ENCODE measurements at places on chromosomes 11 and 22.

GRCh38 chr11:106482917-106483785 lies 405.7 kb downstream of the AASDHPPT start:
- no peak for DNase-seq

GRCh38 chr11:11347592-11347991 lies 5.5 kb downstream of the CSNK2A3 start:
- DNase-seq: no peak

DNA sequence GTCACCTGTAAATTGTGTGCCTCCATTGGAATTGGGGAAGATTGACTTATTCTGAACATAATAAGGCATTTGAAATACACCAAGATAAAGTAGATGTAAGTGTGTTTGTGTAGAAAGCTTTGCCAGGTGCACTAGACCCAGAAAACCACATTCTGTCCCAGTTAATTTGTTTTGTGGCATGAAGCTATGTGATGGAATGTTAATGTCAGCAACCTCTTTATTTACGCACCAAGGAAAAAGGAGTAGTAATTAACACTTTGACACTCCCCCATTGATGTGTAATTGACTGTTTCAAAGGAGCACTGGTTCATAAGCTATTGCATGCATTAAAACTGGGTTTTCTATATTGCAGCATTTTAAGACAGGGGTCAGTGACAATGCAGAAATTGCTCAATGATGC lies 14.3 kb downstream of the EIF3M start:
- DNase-seq: no peak

DNA sequence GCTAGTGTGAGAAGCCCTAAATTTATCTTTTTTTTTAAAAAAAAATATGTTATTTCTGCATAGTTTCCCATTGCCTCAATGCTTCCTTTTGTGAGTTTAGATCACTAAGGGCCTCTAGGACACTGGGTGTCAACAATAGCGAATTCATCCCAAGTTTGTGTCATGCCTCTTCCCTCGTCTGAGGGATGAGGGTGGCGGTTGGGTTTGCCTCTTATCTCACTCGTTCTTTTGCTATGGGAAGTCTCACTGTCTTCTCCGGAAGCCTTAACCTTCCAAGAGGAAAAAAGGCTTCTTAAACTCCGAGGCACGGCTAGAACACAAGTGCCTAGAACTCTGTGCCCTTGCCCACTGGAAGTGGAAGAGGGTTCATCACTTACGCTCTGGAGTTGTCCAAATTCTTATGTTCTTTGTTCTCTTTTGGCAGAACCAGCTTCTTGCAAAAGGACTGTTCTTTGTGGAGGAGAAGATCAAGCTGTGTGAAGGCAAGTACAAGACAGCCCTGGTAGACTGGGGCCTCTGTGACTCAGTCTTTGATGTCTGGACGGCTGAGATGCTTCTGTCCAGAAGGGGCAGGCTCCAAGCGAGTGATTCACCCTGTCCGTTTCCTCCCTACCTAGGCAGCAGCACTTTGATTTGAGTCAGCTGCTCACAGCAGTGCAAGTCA lies 78.5 kb downstream of the TRAF6 start:
- no peak for DNase-seq

DNA sequence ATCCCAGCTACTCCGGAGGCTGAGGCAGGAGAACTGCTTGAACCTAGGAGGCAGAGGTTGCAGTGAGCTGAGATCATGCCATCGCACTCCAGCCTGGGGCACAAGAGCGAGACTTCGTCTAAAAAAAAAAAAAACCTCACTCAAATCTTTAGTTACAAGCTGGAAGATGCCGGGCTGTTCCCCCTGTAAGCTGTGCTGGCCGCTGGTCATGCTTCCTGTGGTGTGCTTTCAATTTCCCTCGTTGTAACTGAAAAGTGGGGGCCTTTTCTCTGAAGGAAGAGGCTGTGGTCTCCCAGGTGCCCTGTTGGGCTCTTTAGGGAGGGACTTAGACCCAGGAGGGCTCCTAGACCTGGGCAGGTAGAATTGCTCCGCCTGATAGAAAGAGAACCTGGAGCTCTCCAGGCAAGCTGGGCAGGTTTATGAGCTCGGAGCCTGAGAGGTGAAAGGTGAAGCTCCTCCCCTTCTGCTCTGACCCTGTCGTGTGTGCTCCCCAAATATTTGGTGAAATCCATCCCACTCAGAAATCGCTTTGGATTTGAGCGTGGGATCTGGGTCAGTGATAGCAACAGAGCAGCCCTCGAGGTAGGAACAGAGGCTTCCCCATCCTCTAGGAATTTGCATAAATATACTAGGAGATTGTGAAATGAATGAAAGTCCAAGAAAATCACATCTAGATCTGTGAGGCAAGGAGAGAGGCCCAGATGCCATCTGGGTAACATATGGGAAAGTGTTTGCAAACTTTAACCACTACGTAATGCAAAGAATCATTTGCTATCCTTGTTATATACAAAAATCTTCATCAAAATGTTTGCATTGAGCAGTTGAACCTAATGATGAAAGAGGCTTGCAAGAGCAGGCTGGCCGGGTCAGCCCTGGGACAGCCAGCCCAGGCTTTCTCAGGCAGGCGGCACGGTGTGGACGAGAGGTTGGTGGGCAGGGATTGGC lies 154.3 kb downstream of the FBXO7 start:
- no peak for DNase-seq

- no peak for DNase-seq
Observed at GRCh38 chr11:20597680-20598484, 1.5 kb upstream of the SLC6A5 start.

DNA sequence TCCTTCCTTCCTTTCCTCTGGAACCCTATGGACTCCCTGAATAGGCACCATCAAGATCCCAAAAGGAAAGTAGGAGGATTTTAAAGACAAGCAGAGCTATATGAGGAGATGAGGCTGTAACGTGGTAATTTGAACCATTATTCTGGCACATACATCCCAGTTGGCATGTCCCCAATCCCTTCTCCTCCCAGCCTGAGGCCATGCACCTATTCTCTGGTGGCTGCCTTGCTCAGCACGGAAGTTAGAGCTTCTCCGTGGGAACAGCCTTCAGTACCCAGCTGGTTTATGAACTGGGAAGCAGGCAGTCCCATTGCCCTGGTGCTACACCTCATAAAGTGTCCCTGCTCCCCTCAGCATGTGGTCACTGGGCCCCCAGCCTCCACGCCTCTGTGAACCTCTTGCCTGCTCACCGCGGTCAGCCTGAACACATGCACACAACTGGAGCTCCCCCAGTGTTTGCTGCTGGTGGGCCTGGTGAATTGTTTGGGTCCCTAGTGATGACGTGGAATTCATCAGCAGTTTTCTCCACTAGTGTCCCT lies 139.9 kb upstream of the PLET1 start:
- no peak for DNase-seq

- no peak for DNase-seq
Observed at GRCh38 chr11:116112087-116112935, 608.1 kb upstream of the CADM1 start.

DNA sequence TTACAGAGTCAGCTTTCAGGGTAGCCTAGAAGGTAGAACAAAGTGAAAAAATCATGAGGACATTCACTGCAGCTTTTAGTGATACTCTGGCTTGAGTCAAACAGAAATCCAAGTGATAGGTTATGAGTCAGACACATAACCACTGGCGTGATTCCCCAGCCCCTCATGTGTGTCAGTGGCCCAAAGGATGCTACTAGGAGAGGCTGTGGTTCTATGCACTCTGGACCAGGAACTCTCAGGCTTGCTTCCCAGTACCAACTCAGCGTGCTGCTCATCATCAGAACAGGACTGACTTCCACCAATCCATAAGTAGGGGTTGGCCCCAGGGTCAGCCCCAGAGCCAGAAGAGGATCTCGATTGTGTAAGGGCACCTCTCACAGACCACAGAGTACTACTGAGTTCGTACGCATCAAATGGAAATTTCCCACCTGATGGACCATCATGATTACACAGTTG lies 116.8 kb downstream of the MED15 start:
- DNase-seq: no peak

DNA sequence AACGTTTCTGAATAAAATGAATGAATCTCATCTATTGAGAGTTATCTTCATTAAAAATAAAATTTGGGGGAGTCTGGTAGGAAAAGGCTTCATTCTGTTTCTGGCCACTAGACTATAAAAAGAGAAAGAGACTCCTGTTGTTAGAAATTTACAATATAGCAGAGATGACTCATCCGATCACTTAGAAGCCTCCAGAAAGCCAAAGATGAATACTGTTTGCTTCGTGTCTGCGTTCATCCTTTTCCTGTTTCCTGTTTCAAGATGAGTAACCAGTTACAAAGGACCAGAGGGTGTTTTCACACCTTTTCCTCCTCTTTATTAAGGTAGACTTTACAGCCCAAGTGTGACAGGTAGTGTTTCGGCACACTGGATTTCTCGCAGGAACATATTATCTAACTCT lies 1120.7 kb downstream of the LRRC4C start:
- DNase-seq: no peak

GRCh38 chr11:5258543-5259262 lies 4.1 kb upstream of the HBG2 start:
- DNase-seq: no peak

DNA sequence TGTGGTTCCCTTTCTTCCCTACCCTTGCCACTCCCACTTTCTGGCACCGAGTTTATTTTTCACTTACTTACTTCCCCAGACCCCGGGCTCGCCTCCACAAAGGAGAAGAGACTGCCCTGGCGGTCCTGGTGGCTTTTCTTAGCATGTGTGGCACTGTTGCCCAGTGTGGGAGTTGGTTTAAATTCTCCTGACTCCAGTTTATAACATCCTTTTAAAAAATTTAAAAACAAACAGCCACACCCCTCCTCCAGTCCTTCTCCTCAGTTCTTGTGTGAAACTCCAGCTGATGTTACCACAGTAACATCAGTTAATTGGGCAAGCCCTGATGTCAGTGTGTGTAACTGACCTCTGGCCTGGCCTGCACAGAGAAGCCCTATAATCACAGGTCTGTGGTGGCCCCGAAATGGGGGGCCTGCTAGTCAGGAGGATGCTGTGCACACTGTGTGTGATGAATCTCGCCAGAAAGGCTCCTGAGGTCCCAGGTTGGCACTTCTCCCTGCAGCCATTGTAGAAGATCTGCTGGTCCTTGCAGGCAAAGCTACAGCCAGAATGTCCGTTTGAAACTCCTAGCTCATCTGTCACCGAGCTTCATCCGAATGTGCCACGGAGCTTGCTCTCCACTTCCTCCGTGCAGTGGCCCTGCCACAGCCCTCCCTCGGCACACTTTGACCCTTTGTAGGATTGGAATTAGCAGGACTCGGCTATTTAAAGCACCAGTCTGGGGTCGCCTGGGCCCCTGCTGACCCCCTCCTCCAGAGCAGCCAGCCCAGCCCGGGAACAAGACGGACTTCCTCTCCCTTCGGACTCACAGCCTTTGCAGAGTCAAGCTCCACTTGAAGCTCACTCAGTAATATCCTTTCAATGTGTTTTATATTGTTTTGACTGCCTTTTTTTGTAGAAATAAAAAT lies 7.6 kb downstream of the YDJC start:
- DNase-seq: no peak

DNA sequence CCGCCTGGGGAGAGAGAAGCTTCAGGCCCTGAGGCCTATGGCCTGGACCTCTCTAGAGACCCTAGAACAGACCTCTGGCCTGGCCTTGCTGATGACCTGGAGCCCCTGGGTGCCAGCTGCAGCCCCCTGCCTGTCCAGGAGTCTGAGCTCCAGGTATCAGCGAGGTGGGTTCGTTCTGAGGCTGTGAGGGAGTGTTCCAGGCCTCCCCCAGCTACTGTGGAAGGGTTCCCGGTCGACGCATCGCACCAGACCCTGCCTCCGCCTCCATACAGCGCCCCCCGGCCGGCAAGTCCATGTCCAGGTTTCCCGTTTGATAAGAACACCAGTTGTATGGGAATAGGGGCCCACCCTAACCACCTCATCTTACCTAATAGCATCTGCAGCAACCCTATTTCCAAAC lies 111.1 kb downstream of the KCNQ1 start:
- DNase-seq: no peak

DNA sequence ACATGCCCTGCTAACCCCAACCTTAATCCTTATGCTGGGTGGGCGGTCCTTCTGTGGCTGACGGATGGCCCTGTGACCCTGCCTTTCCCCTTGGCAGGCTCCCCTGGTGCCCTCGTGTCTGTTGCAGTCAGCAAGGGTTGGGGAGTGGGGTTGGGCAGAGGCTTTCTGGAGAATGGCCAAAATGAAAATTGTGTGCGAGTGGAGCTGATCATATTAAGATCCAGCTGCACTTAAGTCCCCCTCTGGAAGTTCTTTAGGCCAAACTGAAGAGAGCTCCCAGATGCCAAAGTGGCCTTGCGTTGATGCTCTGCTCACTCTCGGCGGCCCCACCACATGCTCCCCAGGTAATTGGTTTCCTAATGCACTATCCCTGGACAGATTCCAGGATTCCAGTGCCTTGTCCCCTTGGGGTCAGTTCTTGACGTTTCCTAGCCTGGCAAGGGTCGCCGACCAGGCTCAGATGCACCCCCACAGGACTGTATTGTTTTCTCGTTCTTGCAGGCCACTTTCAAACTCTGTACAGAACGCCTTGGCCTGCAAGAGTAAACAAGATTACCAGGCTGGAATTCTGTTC lies 16.4 kb upstream of the C11orf96 start:
- DNase-seq: no peak

DNA sequence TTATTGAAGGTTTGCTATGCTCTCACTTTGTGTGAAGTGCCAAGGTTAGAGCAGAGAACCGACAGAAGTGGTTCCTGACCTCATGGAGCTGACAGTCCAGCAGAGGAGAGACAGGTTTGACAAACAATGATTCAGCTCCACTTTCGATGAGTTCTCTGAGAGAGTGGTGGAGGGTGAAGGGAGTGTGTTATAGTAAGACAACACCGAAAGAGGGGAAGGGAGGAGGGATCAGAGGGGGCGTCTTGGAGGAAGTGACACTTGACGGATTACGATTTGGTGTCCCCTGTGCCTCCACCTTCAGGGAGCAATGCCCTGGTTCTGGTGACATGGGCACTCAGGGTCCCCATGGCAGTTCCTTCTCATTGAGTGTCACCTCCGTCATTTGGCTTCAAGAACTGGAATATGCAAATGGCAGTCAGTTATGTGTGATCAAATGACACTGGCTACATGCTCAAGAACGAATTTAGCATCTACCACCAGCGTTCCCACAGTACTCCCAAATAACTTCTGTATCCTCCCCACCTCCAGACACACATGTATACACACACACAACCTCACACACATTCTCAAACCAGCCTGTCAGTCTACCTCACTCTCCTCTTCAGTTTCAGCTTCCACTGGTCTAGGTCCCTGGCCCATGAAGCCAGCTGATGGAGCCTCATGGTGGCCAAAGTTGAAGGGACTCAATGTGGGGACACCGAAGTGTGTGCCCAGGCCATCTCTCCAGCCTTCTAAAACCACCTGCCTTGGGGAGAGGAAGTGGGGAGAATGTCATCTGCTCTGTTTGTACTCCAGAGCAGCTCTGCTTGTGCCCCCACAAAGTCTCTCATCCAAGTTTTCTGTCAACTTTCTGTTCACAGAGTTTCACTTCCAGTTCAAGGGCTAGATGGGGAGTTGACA lies 31.4 kb upstream of the NUP160 start:
- DNase-seq: no peak

- no peak for DNase-seq
Observed at GRCh38 chr11:69971741-69972140, 106.4 kb upstream of the ANO1 start.

GRCh38 chr22:45465633-45466032 lies 37.0 kb upstream of the FBLN1 start:
- no peak for DNase-seq

GRCh38 chr11:102120437-102120973 lies 10.3 kb downstream of the YAP1 start:
- no peak for DNase-seq

GRCh38 chr11:2827256-2827655 lies 58.3 kb downstream of the CDKN1C start:
- no peak for DNase-seq

GRCh38 chr11:29129844-29130243 lies 887.0 kb downstream of the KCNA4 start:
- no peak for DNase-seq

Measured in NCI-H146 (cell line).